Glomerular endothelial cell (primary cell): ENCODE measurements at places on chromosomes 4 and X. TPM values are rescaled to one million over a fixed set of nuclear protein-coding genes. Genes with fewer than 3 reads are reported as not detected.

DNA sequence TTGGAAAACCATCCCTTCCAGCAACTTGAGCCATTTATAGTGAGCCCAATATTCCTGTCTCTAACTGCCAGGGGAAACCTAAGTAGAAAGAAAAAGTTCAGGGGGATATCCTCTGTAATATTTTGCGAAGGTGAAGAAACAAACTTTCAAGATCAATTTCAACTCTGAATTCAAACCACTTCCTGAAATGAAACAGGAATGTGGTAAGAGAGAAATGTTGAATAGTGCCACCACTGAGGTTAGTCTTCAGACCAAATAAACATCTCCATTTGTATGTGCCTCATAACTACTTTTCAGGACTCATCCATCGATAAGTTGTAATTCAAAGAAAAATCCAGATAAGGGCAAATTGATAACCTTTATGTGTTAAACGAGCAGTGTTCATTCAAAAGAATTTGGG lies 128.7 kb downstream of the GABRB1 start:
- no peak for DNase-seq

DNA sequence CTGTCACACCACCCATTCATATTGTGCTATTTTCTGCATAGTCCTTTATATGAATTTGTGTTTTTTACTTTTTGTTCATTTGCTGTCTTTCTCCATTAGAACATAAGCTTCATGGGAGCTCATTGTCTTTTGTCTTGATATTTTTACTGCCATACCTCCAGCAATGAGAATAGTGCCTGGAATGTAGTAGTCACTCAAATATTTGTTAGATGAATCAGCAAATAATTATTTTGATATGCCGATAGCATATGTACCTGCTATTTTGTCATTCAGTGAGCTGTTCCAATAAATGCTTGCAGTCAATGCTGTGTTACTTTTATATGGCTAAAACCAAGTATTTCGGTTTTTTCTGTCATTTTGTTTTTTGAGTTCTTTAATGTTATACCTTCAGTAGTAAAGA lies 43.5 kb upstream of the SLC25A31 start:
- no peak for DNase-seq

- no peak for DNase-seq
Measured at GRCh38 chr4:2063557-2064275, 4.6 kb downstream of the NAT8L start.

DNA sequence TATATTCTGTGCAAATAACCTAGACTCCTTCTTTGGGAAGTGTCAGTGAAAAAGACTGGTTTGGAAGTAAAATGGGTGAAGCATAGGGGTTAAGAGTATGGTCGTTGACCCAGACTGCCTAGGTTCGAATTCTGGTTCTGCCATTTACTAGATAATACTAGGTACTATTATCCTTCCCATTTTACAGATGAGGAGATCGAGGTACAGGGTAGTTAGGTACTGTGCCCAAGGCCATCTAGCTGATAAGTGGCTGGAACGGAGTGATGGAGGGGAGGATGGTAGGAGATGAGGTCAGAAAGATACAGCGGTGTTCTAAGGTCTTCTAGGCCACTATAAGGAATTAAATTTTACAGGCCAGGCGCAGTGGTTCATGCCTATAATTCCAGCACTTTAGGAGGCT lies 11.1 kb downstream of the GLOD5 start:
- DNase-seq = no peak

- DNase-seq = no peak
Measured at GRCh38 chrX:9374555-9374954, 90.3 kb upstream of the TBL1X start.

DNA sequence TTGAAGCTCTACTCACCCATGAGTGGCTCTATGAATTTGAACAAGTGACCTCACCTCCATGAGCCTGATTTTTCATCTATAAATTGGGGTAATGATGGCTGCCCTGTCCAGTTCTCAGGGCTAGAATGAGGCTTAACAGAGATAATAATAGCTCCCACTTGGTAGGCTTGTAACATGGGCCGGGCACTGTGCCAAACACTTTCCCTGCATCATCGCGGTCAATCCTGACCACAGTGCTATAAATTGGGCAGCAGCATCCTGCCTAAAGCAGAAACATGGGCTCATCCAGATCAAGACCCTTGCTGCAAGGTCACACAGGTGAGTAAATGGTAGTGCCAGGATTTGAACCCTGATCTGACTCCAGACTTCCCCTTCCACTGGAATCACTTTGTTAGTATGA lies 12.8 kb downstream of the APLN start:
- no peak for DNase-seq

DNA sequence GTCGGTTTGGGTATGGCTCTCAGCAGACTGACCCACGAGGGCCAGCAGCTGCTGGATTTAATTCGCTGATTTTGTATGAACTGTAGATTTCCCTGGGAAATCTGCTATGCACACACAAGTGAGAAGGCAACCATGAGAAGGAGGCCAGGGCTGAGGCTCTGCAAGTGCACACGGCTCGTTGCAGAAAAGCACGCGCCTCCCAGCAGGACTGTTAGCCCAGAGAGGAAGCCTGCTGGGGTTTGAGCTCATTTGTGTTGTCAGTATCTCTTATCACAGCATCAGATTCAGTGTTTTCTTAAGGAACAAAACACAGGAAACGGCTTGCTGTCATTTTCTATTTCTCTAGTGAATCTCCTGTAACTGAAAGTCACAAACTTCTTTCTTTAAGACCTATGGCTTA lies 296.2 kb upstream of the FAT1 start:
- no peak for DNase-seq

- DNase-seq = no peak
Measured at GRCh38 chrX:119238557-119238956, 2.5 kb downstream of the PGRMC1 start.

- no peak for DNase-seq
Measured at GRCh38 chrX:69128588-69128987, 36.7 kb downstream of the PJA1 start.

GRCh38 chrX:152904151-152905080 lies 6.5 kb downstream of the ZNF185 start:
- no peak for DNase-seq

- DNase-seq = no peak
Measured at GRCh38 chrX:148681605-148682004, 181.2 kb downstream of the AFF2 start.

DNA sequence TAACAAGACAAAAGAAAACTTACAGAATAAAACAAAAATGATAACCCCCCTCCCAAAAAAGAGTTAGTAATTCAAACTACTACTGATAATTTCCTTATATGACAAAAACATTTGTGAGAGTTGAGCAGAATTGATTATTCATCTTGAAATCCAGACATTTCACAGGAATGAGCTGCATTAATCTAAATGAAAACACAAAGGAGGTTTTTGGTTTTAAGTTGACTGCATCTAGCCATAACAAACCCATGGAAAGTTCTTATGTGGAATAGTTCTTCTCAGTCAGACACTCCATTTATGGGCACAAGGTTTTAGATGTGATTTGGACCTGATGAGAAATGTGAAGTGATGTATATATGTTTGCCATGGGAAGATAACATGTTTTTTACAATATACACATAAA lies 95.4 kb downstream of the VCX2 start:
- DNase-seq = no peak

DNA sequence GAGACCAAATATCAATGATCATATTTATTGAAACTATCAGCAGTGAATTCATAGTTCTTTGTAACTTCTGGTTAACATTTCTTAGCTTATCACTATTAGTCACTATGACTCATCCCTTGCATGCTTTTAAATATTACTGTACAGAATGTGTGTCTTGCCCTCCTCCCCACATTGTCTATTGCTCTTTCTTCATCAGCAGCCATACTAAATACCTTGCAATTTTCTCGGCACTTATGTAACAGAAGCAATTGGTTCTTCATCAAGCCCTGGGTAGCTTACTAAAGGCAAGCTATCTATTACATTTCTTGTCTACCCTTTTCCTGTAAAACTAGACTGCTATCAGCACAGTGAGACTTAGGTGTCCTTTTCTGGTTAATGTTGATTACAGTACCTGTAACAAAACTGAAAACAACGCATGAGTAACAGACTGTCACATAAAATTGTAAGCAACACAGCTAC lies 8.2 kb downstream of the KLHL4 start:
- DNase-seq = no peak

GRCh38 chrX:42616981-42617380 lies 161.0 kb downstream of the PPP1R2C start:
- DNase-seq = no peak

- DNase-seq = no peak
Measured at GRCh38 chr4:44978020-44978419, 251.7 kb upstream of the GNPDA2 start.

DNA sequence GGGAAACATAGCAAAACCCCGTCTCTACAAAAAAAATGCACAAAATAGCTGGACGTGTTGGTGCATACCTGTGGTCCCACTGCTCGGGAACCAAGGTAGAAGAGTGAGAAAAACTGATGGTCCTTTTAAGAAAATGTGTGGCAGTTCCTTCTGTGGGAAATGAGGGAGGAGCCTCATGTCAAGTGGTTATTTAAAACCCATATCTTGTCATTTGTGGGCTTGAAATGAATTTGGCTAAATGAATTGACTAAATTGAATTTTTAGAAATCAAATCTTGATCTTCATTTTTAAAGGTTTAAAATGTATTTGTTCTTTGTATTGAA lies 16.2 kb upstream of the LAMP2 start:
- DNase-seq = no peak

Gene NPY1R
- total RNA-seq = 0.23 and 0.58 TPM in 2 replicates

Gene FRG2
- not detected in 2 replicates for total RNA-seq

Gene NWD2
- not detected in 2 replicates for total RNA-seq

Gene CLDN34
- total RNA-seq = 0.19 and 0.35 TPM in 2 replicates

Gene RBM46
- not detected in 2 replicates for total RNA-seq

Gene ODAPH
- 1.0 TPM in 1 of 2 replicates, not detected in the other for total RNA-seq
